ENCODE measurements at places on chromosomes 7 and 10.

- no peak for DNase-seq
Observed at GRCh38 chr10:44894691-44895090, 16.4 kb upstream of the TMEM72 start.

DNA sequence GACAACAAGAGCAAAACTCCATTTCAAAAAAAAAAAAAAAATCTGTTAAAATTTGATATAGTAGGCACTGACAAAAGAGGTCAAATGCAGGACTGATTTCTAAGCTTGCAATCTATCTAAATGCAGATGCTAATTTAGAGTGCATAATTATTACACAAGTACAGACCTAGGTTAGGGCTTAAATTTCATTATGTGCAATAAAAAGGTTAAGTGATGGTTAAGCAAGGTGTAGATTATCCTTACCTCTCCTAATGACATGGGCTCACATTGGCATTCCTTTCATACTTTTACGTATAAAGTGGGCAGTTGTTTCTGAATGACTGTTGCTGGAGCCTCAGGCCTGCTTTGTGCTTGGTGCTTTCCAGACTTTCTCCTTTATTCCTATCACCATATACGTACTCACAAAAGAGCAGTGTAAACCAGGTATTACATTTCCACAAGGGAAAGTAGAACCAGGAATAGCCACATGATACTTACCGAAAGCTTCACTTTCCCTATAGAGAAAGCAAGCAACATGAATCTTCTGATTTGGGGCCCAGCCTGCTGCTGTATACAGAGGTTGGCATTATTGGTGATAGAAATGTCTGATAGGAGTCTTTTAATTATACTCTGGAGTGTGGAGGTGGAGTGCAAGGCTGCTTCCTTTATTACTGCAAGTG lies 2.2 kb upstream of the CHCHD1 start:
- DNase-seq, result no peak

GRCh38 chr7:150361807-150362621 lies 6.6 kb upstream of the REPIN1 start:
- DNase-seq, result no peak

GRCh38 chr10:86361156-86362128 lies 5.2 kb downstream of the GRID1 start:
- no peak for DNase-seq

DNA sequence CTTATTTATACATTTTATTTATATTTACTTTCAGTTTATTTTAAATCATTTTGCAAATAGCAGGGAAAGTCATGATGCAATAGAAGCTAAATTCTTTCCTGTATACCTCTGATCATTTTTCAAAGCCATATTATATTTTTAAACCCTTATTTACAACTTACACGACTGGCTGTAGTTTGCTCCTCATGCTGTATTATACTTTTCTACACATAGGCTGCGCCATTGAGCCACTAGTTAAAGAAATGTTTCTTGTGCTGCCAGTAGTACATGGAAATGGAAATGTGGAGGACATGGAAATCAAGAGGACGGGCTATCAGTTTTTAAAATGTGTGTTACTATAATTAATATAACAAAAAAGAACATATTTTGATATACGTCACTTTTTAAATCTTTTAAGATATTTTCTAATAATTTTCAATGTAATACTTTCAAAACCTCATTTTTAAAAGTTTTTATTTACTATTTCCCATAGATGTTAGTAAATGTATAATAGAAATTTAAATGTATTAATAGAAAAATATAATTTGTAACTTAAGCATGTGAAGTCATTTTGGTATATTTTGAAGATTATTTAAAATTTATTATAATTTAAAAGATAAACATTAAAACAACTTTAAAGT lies 118.5 kb downstream of the VTI1A start:
- no peak for DNase-seq

GRCh38 chr10:93274419-93274818 lies 200.7 kb downstream of the CYP26A1 start:
- DNase-seq, result no peak

- no peak for DNase-seq
Observed at GRCh38 chr10:51649064-51649463, 50.3 kb downstream of the CSTF2T start.

- no peak for DNase-seq
Observed at GRCh38 chr10:44051584-44052385, 333.1 kb downstream of the CXCL12 start.

- no peak for DNase-seq
Observed at GRCh38 chr10:29317027-29317420, 28.2 kb downstream of the LYZL1 start.

GRCh38 chr10:31929261-31930022 lies 811 bp upstream of the ARHGAP12 start:
- DNase-seq, result no peak

GRCh38 chr7:130008941-130009847 lies 42.0 kb downstream of the ZC3HC1 start:
- no peak for DNase-seq

- DNase-seq, result no peak
Observed at GRCh38 chr7:111676811-111677210, 114.5 kb upstream of the IMMP2L start.

DNA sequence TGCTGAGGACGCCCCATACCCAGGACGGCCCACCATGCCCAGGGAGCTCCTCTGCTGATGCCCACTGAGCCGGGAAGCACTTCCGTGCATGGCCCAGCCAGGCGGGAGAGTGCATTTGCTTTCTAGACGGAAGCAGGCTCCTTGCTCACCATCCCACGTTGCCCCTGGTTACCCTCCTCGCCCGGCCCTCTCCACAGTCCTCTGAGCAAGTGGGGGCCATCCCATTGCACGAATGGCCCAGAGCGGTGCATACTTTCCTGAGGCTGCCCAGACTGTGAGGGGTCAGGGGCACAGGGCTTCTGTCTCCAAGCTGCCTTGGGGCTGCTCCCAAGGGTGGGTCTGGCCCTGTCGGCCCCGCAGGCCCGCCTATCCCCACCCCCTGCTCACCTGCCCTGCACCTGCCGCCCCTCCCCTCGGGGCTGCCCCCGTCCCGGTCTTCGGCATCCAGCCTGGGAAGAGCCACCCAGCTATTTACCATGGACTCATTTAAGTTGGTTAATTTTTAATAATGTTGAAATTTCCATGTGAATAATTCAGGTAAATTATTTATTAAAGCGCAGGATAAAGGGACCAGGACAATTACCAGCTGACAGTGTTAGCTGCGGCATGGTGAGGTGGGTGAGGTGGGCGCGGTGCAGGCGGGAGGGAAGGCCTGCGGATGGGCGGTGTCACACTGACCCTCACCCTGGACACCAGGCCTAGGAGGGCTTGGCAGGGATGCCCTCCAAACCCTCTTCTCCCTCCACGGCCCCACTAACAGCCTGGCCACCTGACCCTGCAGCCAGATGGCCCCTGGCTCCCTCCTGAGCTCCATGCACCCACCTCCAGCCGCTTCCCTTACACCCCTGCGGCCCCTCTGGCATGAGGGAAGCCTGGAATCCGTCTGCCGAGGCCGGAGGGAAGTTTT lies 104.4 kb downstream of the MICALL2 start:
- DNase-seq, result no peak

GRCh38 chr10:126481181-126481580 lies 92.9 kb upstream of the ADAM12 start:
- no peak for DNase-seq

DNA sequence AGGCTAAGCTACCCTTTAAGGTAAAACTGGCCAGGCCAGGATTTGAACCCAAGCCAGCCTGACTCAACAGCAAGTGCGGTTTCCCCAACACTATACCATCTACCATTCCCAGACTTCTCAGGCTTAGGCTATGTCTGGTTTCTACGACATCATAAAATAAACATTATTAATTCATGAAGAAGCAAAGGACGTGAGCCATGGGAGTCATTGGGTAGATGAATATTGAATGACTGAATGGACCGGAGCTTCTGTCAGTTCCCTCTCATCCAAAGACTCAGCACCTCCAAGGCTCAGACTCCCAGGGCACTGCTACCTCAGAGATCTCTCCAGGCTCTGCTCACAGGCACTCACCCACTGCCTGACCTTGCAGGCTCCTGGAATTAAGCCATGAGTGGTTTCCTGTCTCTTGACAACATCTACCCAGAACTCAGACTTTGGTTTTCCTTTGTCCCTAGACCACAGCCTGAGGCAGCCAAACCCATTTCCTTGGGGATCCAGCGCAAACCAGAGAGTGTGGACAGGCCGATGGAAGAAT lies 64.6 kb upstream of the STEAP1B start:
- no peak for DNase-seq

GRCh38 chr7:5383314-5384098 lies 40.1 kb downstream of the TNRC18 start:
- no peak for DNase-seq

DNA sequence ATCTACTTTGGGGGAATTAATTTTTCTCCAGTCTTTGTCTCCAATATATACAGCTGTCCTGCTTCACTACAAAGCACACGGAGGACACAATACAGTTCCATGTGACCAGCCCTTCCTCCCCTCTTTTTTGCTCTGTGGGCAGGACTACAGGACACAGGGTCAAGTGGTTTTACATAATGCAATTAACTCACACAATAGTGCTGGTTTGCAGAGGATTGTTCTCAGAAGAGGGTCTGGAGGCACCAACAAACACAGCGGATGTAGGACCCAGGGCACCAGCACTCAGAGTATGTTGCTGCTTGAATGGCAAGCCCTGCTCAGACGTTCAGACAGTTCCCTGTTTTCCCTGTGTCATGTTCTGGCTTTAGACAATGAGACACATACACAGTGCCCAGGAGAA lies 52.0 kb upstream of the NPTX2 start:
- DNase-seq, result no peak

- DNase-seq, result no peak
Observed at GRCh38 chr7:146805082-146805481, 688.5 kb downstream of the CNTNAP2 start.

- no peak for DNase-seq
Observed at GRCh38 chr7:148570510-148570909, 20.1 kb upstream of the C7orf33 start.

DNA sequence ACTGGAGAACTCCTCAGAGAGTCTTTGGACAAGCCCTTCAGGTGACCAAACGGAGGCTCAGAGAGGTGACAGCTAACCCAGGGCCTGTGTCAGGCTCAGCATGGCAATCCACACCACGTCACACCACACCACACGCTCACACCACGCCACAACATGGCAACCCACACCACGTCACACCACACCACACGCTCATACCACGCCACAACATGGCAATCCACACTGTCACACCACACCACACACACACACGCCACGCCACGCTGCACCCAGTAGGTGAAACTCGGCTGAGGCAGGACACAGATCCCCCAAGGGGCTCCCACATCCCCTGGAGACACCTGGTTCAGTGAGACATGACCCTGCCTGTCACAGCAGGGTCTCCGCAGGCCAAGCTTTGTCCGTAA lies 107.3 kb downstream of the PDGFA start:
- no peak for DNase-seq

DNA sequence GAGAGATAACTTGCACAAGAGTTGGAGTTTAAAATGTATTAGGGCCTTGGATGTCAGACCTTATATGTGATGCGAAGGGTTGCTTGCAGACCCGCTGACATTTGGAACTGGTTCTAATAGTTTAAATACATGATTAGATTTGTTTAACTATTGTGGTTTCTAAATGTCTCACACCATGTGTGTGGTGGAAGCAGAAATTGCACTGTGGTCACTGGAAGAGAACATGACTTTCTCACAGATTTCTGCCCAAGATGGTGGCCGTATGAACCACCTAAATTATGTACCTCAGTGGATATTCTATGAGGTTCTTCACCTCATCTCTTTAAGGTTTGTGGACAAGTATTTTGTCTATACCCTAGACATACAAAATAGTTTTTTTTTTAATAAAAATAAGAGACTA lies 8.2 kb upstream of the C1QL3 start:
- DNase-seq, result no peak

Measured in naive thymus-derived CD8-positive, alpha-beta T cell (primary cell).